Lower leg skin (tissue), 4 donors: ENCODE measurements at places on chromosomes 11 and 22. TPM values are rescaled to one million over a fixed set of nuclear protein-coding genes. Genes with fewer than 3 reads are reported as not detected.
A peak's percentile ranks its signal among the peaks of the same experiment; 100 is the strongest.

- no peak for DNase-seq
Observed at GRCh38 chr11:71083105-71083504, 169.3 kb downstream of the SHANK2 start.

GRCh38 chr22:26845021-26845743 is 187.8 kb downstream of the MIAT start:
- no peak for DNase-seq

APOBEC3C gene
- total RNA-seq, result 8.0 TPM

SPA17 gene
- 6.2 TPM for total RNA-seq

GRCh38 chr22:37220543-37220981 is 8.3 kb upstream of the SSTR3 start:
- no peak for DNase-seq

BDNF gene
- 1.5 TPM for total RNA-seq

DNA sequence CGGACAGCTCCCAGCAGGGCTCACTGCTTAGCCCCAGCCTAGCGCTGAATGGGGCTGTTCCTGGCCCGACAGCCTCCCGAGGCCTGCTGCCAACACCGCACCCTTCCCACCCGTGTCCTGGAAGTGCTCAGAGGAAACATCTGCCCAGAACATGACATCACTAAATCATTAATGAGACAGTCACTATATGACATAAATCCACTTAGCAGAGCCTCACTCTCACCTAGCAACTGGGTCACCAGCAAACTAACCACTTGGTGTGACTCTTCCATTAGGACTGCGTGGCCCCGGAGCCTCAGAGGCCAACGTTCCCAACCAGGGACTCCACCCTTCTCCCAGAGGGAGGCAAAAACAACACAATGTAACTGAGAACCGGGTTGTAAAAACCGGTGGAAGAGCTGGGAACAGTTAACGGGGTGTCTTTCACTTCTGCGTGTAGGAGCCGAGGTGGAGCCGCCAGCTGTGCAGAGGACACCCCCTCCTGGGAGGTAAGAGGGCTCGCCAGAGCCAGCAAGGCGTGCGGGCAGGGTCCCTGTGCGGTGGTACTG is 21.4 kb upstream of the PACSIN2 start:
- DNase-seq, result peak; percentile 64

- peak; percentile 86 for DNase-seq
Observed at GRCh38 chr22:50318698-50319411, 8.0 kb downstream of the DENND6B start.

CALCA gene
- not detected for total RNA-seq

DNA sequence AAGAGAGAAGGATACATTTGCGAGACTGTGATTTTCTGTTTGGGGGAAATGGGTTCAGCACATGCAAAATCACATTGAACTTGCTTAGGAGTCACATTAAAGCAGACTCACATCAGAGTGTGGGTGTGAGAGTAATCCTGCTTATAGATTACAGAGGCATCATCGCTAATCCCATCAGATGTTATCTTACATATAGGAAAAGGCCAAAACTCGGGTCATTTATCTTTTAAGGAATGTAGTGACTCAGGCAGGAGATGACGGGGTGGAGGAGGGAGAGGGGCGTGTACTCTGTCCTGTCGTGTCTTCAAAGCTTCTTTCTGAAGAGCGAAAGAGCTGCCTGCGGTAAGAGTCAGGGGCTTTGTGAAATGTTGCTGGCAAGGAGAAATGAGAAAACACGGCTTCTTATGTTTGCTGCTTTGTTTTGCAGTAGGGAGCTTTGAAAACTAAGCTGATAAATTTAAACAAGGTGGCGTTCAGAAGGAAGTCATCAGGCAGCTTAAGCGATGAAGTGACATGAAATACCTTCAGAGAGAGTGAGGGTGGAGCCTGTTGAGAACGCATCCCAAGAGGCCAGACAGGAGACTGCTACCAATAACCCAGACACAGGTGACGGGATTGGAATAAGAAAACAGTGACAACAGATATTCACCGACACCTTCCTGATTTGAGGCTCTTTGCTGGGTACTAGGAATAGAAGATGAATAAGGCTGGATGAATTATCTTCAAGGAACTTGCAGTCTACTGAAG is 2.2 kb upstream of the C11orf16 start:
- no peak for DNase-seq

GRCh38 chr11:122789907-122790306 is 48.4 kb upstream of the CRTAM start:
- no peak for DNase-seq

DNA sequence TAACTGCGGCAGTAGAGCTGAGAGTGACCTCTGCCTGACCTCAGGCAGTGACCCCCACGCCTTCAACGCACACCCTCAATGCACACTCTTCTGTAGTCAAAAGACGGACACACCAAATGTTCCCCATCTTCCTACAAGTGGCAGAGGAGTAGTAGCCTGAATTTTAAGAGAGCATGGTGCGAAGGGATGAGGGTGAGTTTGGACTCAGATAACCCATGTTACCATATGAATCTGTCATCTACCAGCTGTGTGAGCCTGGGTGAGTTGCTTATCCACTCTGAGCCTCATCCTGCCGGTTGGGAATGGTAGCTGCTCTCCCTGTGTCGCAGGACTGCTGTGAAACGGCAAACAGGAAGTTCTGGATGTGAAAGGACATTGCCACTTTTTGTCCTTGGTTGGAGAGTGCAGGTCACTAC is 20.6 kb upstream of the ROBO3 start:
- no peak for DNase-seq

DNA sequence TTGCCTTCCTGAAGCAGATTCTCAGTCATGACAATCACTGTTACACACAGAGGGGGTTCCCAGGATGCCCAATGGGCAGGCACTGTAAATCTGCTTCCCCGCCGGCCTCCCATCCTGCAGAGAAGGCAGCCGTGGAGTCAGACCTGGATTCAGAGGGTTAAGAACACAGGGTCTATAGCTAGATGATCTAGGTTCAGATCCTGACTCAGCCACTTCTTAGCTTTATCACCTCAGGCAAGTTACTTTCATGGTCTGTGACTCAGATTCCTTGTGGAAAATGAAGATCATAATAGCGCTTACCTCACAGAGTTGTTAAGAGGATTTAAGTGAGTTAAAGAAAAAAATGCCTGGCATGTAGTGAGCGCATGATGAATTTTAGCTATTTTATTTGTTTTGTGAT is 95.9 kb downstream of the TIMP3 start:
- DNase-seq, result no peak

APOA4 gene
- total RNA-seq, result not detected

GRCh38 chr22:35023692-35024363 is 42.1 kb upstream of the ISX start:
- peak; percentile 92 for DNase-seq

DNA sequence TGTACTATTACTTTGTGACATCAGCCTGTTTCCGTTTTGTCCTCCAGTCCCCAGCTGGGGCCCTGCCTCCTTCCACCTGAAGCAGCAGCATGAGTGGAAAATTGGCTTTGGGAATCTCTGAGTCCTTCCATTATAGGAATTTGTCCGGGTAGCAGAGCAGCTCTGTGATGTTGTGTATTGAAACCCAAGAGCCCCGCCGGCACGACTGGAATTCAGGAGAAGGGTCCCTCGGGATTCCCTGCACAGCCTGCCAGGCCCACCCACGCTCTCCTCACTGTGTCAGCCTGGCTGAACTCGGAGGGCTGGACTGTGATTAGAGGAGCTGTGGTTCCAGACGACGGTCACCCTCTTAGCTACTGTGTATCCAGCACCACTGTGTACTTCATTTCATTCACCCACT is 18.8 kb upstream of the TSPAN18 start:
- no peak for DNase-seq

OR10G7 gene
- not detected for total RNA-seq

GRCh38 chr11:78072455-78072854 is 7.2 kb downstream of the NDUFC2 start:
- DNase-seq, result no peak

OR8G5 gene
- total RNA-seq, result not detected

CBY1 gene
- total RNA-seq, result 16.6 TPM

DNA sequence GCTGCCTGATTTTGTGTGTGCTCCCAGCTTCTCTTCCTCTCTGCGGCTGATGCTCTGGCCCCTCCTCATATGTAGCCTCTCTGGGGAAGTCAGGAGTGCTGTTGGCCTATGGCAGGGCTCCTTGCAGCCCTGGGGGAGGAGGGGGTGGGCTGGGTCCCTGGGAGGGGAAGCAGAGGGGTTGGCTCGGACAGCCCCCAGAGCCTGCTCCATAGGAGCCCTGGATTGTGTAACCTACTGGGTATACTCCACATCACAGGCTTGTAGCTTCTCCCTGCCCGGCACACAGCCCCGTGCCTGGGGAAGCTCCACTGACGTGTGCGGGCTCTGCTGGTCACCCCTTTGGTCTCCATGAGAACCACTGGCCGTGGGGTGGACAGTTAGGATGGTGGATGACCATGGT is 113.8 kb downstream of the ST3GAL4 start:
- DNase-seq, result no peak

DNA sequence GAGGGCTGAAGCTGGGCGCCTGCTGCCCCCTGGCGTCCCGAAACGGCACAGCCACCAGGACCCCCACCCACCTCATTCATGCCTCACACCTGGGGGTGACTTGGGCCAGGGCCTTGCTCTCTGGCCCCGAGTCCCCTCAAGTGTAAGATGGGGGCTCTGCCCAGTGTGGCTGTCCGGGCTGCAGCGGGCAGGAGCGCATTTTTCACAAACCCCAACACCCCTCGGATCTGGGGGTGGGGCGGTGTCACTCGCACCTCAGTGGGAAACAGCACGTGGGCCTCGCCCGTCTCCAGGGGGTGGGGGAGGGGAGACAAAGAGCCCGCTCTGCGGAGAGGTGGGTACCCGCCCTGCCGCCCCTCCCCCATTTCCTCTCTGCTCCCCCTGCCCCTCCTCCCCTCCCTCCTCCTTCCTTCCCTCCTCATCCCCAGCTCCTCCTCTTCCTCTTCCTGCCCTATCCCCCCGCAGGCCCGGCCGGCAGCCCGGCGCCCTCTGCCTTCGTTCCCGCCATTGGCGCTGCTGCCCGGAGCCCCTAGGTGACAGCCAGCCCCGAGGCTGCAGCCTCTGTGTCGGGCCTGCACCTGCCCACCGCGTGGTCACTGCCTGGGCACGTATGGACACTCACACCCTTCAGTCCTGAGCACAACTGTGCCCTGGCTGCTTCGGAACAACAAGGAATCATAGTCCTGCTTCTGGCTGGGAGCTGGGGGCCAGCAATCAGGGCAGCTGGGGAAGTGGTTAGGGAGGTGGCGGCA is 6.8 kb upstream of the CDKN1C start:
- no peak for DNase-seq

CALCB gene
- total RNA-seq, result not detected

SYT12 gene
- 1.7 TPM for total RNA-seq

DNA sequence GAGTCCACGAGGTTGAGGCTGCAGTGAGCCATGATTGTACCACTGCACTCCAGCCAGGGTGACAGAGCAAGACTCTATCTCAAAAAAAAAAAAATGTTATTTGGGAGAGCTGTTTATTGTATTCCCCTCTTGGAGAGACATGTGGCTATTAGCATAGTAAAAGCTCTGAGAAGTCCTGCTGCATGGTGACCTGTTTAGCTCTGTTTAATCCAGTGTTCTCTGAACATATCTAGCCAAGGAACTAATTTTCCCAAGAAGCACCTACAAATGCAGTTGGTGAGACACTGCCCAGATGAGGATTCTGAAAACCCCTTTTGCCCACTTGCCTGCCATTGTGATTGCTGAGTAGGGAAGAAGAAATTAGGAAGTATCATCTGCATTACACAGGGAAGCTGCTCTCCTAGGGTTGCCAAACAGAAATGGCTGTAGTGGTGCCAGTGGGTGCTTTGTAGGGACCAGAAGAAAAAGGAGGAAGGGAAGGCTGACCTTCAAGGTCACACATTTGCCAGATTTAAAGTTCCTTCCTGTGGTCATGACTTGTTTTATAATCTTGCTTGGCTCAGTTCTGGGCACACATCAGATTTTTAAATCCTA is 15.7 kb downstream of the TIMP3 start:
- DNase-seq, result no peak

IFITM10 gene
- 4.8 TPM for total RNA-seq

DNA sequence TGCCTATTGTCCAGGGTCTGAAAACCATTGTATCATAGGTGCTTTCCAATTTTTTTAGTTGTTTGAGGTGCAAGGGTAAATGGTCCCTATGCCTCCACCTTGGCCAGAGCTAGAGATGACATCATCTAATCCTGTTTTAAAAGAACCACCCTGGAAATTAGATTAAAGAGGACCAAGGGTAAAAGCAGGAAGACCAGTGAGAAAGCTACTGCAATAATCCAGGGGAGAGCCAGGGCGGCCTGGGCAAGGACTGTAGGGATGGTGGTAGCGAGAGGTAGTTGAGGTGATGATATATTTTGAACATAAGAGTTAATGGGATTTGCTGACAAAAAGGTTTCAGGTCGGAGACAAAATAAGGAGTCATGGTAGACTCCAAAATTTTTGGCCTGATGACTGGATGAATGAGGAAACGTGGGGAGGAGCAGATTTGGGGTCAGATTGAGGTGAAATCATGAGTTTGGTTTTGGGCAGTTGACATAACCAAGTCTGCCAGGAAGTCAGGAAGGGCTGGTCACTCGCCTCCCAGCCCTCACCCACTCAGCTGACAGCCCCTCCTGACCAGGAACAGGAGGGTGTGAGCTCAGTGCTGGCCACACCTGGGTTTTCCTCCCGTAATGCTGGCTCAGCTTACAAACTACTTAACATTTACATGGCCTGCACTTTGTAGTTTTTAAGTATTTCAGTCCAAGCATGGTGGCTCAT is 23.0 kb downstream of the SCN4B start:
- DNase-seq, result no peak
